ENCODE measurements at places on chromosomes 16 and 17.

GRCh38 chr17:39196241-39196807, 1.1 kb downstream of the CACNB1 start:
- DNase-seq: no peak

GRCh38 chr17:68701046-68701445, 99.9 kb upstream of the FAM20A start:
- DNase-seq: no peak

DNA sequence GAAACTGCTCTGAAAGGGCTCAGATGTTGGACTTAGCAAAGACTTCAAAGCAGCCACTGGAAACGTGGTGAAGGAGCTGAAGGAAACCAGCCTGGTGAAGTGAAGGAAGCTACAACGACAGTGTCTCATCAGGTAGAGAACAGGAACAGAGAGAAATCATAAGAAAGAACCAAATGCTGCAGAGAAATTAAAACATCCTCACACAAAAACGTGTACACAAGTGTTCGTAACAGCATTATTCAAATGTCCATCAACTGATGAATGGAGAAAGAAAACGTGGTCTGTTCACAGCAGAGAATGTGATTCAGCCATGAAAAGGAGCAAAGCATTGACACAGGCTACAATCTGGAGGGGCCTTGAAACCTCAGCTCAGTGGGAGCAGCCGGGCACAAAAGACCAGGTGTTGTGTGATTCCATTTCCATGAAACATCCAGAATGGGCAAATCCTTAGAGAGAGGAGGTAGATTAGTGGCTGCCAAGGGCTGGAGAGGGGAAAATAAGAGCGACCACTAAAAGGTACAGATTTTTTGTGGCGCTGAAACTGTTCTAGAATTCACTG, 26.9 kb downstream of the IFT140 start:
- no peak for DNase-seq

DNA sequence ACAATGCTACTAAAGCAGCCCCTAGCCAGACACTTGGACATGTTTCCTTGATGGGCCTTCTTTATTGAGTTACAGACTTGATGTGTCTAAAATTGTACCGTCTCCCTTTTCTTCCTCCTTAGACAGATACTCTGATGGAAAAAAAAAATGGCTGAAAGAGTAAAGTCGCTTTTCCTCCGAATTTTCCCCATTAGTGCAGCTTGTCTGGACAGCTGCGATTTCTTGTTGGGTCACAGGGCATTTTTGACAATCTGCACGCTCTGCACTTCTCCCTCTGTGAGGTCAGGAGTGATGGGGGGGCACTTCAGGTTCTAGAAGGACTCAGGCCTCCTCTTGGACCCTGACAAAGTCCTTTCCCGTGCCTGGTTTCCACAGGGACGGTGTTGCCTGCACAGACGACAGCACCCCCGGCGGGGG, 968 bp upstream of the PRKAR1A start:
- DNase-seq: no peak

DNA sequence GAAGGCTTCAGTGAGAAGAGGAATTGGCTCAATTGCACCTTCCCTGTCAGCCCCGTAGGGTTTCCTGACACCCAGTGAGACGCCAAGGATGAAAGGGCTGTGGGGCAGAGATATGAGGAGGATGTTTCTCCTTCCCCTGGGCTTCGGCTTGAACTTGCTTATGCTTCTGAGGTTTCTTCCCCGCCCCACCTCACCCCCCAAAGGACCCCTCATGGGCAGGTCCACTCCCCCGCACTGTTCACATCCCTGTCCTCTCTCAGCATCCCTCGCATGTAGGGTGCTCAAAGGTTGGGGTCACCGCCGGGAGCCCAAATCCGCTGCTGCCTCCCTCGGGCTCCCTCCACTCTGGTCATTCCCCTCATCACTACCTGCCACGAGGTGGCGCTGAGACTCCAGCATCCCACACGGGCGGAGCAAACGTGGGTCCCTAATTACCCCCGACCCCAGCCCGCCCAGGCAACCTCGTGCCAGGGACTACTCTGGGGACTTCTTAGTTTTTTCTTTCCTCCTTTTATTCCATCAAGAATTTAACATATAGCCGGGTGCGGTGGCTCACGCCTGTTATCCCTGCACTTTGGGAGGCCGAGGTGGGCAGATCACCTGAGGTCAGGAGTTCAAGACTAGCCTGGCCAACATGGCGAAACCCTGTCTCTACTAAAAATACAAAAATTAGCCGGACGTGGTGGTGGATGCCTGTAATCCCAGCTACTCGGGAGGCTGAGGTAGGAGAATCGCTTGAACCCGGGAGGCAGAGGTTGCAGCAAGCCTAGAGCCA, 3.3 kb upstream of the TRARG1 start:
- DNase-seq: peak; percentile 58

DNA sequence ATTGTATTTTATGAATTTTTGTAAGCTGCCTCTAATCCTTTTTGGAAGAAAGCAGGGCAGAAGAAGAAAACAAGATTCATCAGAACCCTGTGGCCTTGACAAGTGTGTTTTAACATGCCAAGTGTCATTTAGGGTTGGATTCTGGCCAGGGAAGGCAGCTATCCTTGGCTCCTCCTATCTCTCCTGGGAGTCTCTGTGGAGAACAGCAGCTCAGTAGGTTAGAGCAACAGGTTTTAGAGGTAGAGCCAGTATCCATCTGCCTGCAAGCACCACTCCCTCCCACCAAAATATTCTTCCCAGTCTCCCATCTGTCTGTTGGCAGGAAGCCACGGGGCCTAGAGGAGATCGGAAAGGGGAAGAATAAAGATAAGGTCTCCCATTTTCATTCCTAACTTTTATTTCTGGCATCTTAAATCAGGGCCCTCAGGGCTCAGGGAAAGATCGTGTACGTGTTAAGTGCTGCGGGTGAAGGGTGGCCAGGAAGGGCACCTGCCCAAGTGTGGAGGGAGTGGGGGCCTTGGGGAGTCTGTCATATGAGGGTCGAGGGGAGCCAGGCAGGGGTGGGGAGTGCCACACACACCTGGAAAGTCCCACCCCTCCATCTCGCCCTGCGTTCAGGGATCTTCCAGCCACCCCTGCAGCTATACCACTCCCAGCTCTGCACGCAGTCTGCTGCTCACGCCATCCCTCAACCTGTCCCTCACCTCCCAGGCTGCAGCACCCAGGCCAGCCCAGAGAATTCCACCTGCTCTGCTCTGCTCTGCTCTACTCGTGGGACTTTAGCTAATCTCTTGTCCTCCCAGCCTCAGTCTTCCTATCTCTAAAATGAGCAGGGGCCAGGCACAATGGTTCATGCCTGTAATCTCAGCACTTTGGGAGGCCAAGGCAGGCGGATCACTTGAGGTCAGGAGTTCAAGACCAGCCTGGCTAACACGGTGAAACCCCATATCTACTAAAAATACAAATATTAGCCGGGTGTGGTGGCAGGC, 17.1 kb upstream of the CPSF4L start:
- DNase-seq: no peak

DNA sequence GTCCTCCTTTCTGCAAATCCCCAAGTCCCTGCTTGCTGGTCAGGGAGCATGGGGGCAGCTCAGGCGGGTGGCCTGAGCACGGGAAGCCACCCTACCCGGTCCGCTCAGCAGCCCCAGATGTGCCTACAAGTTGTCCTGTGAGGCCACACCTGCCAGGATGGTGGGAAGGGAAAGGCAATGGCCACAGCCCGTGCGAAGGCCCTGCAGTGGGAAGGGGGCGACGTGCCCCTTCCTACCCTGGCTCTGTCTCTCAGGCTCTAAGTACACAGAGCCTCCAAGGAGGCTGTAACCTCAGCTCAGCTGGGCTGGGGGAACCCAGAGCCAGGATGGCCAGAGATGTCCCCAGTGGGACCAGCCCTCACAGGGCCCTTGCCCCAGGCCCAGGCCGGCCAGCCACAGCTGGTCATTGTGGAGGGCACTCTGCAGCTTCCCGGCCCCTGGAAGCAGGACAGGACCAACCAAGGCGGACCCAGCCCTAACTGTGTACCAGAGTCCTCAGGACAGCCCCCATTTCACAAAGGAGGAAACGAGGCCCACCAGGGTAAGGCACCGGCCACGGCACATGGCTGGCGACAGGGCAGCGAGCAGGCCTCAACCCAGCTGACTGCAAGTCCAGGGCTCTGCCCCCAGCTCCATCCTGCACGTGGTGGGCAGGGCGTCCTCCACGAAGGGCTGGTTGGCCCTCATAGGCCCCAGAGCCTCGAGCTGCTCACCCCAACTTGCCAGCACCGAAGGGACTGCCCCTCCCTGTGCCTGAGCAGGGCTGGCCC, 82.3 kb downstream of the RTN4RL1 start:
- no peak for DNase-seq

DNA sequence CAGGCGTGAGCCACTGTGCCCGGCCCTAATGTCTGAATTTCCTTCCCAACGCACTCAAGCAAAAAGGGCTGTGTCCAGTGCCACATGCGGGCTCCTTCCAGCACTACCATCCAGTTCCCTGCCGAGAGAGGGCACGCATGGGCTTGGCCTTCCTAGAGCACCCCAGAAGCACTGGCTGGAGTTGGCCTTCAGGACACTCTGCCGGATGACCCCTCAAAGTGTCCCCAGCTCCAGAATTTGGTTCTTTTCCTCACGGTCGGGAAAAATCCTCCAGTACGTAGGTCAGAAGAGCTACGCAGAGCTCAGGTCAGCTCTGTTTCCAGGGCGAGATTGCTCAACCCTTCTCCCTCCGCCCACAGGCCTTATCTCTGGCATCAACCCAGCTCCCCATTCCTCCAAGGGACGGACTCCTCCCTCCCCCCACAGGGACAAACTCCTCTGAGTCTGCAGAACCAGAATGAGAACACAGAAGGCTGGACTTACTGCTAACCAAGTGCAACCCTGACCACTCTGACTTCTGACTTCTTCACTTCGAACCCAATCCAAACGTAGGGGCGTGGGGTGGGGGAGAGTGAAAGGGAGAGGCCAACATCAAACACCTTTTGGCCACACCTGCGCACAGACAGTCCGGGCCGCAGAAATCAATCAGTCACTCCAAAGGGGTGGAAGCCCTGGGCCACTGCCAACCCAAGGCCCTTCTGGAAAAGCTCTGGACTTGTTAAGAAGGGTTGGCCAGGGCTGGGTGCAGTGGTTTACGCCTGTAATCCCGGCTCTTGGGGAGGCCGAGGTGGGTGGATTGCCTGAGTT, 3.6 kb downstream of the CDC42EP4 start:
- DNase-seq: no peak

- DNase-seq: no peak
Measured at GRCh38 chr17:48647103-48647962, 21.2 kb upstream of the HOXB9 start.

- no peak for DNase-seq
Measured at GRCh38 chr17:83090444-83091256, 11.2 kb downstream of the METRNL start.

DNA sequence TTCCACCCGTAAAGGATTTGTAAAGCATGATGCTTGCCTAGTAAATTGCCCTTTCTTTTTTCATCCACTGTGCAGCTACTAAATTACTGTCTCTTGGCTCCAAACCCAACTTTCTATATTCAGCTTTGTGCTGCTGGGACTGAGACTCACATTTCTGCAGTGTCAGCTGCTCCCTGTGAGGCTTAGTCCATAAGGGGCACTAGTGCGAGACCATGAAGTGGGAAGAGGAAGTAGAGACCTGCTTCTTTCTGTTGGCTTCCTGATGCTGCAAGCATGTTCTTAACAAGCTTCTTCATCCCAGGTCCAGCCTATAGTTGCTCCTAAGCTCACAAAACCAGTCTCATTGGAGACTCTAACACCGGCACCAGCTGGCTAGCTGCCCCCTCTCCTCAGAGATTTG, 74.9 kb upstream of the HS3ST2 start:
- no peak for DNase-seq

GRCh38 chr17:56832446-56832845, 1.3 kb downstream of the C17orf67 start:
- DNase-seq: no peak

- DNase-seq: no peak
Measured at GRCh38 chr17:73603971-73604370, 40.3 kb downstream of the SDK2 start.

GRCh38 chr17:12357600-12357999, 308.1 kb upstream of the MYOCD start:
- no peak for DNase-seq

- DNase-seq: no peak
Measured at GRCh38 chr16:84918006-84918909, 93.1 kb downstream of the ZDHHC7 start.

DNA sequence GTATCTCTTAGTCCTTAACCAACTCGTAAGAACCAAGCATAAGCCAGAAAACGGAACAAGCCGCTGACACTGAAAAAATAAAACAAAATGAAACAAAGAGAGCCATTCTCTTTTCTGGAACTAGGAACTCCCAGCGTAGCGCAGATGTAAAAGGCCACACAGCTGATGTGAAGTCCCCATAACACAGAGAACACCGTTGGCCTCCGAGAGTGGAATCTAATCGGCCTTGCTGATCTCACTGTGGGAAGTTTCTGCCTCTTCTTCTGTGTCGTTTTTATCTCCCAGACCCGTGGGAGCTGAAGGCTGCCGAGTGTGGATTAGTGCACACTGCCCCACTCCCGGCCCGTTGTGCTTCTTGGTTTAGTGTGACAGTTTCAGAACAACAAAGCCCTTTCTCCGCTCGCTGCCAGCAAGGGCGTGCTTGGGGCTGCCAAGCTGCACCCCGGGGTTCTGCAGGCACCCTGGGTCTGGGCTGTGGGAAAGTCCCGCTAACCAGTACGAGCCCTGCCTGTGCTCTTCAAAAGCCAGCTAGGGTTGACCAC, 21.7 kb downstream of the TTYH2 start:
- DNase-seq: no peak

- DNase-seq: no peak
Measured at GRCh38 chr17:68803164-68803929, 151.8 kb downstream of the ABCA8 start.

DNA sequence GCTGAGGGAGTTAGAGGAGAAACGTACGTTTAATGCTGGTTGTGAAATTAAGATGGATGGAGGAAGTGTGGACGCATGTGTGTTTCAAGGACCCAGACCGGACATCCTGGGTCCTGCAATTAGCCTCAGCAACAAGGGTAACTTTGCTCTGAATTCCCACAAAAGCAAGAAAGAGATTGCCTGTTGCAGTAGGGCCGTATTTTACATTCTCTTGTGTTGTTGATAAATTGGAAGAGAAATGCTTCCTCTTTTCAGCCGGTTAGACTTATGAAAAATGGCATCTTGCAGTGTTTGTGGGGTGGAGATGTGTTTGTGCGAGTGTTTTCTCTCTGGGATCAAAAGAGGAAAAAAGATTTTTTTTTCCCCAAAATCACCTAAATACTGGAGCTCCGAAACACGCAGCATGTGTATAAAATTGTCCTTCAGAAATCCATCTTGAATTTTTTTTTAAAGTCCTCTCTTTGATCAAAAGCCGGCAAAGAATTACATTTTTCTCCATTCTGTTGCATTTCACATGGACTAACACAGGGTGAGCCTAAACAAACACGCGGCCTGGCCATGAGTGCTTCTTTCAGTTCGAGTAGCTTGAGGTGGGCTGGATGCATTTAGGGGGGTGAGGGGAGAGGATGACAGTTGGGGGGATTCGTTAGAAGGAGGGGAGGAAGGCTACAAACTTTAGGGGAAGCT, 251.6 kb downstream of the C16orf95 start:
- DNase-seq: no peak

DNA sequence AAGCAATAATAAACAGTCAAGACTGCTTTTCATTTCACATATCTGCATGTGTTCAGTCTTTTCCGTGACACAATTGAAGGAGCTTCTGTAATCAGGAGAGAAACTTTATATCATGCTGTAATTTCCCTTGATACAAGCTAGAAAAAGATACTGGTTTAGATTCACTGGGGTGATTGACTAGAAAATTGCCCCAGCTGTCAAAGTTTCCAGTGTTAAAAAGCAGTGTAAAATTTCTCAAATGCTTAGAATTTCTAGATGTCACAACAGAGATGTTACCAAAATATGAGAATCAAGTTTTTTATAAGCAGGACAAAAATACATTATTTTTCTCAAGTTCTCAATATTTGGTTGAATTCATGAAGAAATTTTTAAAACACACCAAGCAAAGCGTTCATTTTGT, 292.4 kb upstream of the HSBP1 start:
- DNase-seq: no peak

Data from activated T-cell treated with anti-CD3 and anti-CD28 coated beads for 48 hours (primary cell).